SK-N-SH treated with all-trans-retinoic acid at 6 μM for 48 hours (cell line): ENCODE measurements at places on chromosomes 12 and 14.

- peak; percentile 80 for ATAC-seq
These were observed 89.2 kb downstream of the PDZRN4 start for GRCh38 chr12:41277100-41277945.

DNA sequence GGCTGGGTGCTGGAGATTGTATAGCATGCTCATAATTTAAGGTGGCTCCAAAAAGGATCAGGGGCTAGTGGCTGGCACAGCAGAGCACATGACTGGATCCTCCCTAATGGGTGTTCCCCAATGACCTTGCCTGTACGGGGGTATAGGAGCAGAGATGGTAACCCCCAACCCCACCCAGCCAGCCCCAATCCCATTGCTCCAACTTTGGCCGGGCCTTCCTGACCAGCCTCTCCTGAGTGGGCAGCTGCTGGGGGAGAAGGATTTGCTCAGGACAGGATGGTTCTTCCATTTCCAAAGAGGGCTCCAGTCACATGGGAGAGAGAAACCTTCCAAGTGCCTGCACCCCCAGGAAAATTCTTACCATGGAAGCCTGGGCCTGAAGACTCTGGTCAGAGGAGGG lies 15.3 kb upstream of the NR4A1 start:
- ATAC-seq = no peak

- no peak; the same call in 2 of the 3 replicates for ATAC-seq
These were observed 467.8 kb downstream of the LRIG3 start for GRCh38 chr12:58452546-58452945.

DNA sequence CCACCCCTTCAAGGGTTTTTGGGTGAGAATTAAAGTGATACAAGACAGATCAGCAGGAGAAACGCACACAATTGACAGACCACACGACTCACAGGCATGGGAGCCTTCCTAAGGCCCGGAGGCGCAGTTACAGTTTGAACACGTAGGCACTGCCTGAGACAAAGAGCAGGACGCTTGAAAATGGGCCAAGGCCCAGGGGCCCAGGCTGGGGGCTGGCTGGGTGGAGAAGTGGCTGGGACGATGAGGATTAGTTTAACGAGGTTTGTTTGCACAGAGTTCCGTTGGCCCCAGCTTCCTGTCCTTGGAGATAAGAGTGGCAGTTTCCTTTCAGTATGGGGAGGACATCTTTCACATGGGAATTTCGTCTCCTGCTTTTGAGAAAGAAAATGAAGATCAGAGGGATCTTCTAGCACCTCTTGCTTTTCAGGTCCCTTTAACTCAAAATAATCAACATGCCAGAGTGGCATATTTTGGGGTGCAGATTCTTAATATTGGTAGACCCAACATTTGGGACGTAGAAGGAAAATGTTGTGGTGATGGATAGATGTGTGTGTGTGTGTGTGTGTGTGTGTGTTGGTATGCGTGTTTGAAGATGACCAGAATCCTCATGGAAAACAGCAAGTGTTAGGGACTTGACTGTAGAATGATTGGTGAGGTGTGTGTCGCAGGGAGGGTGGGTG lies 44.6 kb downstream of the DLK1 start:
- ATAC-seq = no peak

DNA sequence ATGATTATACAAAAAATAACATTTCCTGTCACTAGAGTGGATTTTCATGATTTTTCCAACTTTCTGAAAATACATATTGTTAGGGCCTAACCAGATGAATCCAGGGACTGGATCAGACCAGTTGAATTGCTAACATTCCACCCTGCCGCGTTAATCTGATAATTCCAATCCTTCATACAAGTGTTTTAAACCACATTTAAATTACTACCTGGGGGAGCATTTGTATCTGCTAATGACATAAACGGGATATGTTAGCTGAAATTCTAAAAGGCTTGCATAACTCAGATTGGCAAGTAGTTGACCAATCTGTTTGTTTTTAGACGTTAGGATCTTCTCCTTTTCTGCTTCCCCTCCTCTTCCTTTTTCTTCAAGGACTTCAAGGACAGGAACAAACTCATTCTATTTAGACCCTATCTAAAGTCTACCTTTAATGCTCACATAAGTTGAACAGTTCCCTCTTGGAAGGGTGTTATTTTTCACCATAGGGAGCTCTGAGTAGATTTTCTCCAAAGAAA lies 239.0 kb downstream of the ADAMTS20 start:
- no peak for ATAC-seq
